ENCODE measurements at places on chromosomes 4 and X.
A peak's percentile ranks its signal among the peaks of the same experiment; 100 is the strongest.

GRCh38 chrX:75273483-75273882 is 402 bp upstream of the UPRT start:
- no peak for DNase-seq

- no peak for DNase-seq
Observed at GRCh38 chr4:38621028-38621684, 42.8 kb upstream of the KLF3 start.

DNA sequence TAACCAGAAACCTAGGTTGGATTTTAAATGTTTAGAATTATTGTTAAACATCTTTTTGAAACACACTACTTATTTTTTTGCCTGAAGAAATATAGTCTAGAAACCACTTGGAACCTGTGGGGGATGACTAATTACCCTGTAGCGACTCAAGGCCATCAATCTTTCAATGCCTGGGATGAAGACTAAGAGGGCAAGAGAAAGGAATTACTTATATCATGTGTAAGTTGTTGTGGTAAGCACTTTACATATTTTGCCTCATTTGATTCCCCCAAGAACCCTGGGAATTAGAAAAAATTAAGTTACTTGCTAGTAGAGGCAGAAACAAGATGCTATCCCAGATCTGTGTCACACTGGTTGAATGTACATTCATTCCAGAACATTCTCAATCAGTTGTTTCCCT is 170.9 kb upstream of the GRIA3 start:
- DNase-seq: no peak

GRCh38 chr4:168501407-168501806 is 4.6 kb downstream of the PALLD start:
- no peak for DNase-seq

DNA sequence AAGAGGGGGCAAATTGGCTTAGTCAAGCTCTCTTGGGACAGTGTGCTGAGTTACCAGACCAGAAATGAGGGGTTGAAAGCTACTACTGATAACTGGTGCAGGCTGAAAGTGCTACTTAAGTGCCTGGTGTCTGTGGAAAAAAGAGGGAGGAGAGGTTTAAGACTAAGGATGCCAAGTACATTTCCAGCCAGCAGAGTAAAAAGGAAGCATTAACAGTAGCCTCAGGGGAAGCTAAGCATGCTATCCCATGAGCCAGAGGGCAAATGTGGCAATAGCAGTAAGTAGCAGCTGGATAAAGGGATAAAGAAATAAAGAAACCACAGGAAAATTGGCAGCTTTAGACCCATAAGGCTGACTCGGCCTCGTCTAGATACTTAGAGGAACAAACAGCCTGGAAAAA is 196.3 kb upstream of the MAB21L2 start:
- DNase-seq: no peak

GRCh38 chr4:168057412-168057811 is 34.9 kb upstream of the ANXA10 start:
- no peak for DNase-seq

GRCh38 chr4:37803348-37803973 is 23.0 kb upstream of the PGM2 start:
- no peak for DNase-seq

DNA sequence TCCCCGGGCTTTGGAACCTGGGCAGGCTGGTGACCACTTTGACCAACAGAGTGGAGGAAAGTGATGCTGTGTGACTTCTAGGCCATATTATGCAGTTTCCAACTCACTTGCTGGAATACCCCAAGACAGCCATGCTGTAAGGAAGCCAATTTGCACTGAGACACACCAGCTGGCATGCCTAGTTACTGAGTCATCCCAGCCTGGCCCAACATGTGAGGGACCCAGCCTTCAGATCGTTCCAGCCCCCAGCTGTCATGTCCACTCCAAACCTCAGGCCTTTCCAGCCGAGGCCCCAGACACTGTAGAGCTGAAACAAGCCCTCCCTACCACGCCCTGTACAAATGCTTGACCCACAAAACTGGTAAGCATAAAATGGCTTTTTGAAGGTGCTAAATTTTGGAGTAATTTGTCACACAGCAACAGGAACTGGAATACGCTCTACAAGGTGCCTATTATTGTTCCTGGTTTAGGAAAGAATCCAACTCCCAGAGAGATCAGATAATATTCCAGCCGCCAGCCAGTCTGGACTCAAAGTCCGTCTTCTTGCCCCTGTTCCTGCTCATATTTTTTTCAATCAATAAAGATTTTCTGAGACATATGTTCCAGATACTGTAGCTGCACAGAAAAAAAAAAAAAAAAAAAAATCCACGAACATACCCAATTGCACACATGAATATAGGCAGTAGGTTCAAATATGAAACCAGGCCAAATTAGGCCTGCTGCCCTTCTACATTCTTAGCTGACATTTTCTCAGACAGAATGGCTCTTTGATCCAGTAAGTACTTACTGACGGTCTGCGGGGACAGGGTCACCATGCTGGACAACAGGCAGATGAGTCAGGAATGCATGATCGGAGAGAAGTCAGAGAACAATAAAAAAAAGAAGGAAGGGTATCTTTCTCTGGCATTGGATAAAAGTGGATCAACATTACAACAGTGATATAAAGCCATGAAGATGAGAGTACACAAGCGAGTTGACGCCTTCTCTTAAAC is 35.1 kb downstream of the SH3KBP1 start:
- DNase-seq: no peak

DNA sequence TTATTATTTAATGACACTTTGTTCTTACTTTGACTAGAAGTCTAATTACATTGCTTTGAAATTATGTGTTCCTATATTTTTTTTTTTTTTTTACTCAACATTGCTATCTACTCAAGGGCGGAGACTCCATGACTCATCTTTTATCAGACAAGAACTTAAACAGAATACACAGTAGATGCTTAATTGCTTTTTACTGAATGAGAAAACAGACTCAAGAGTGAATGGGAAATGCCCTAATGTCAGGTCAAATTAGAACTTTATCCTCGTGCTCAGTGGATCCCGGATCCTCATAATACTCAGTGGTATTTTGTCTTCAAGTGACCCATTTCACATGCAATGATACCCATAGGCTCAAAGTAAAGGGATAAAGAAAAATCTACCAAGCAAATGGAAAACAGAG is 954.5 kb upstream of the IGFBP7 start:
- DNase-seq: no peak

- DNase-seq: no peak
Observed at GRCh38 chrX:69027181-69028005, 137.9 kb downstream of the PJA1 start.

DNA sequence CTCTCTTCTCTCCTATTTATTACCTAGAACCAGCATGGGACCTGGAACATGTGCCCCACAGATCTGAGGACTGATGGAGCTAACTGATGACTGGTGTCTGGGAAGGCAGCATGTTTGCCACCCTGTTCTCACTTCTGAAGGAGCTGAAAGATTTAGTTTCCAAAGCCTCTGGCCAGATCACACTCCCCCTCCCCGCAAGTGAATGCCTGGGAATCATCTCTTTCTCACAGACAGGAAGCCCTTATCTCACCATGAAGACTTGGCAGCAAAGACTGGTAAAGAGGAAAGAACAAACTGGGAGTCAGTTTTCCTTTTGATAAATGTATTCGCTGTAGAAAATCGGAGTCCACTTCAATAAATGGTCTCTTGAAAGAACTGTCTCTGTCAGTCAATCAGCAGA is 21.0 kb upstream of the PCYT1B start:
- no peak for DNase-seq

DNA sequence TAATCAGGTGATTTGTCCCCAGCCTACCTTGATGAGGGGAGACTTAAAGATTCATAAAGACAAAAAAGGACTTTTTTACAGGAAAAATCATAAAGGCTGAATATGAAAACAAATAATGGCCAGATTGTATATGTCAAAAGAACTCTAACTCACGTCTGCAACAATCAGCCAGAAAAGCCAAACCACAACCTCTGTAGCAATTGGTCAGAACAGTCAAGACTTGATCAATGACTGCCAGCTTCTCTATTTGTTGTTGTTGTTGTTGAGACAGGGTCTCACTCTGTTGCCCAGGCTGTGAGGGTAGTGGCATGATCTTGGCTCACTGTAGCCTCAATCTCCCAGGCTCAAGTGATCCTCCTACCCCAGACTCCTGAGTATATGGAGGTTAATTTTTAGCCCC is 35.9 kb upstream of the PPA2 start:
- no peak for DNase-seq

DNA sequence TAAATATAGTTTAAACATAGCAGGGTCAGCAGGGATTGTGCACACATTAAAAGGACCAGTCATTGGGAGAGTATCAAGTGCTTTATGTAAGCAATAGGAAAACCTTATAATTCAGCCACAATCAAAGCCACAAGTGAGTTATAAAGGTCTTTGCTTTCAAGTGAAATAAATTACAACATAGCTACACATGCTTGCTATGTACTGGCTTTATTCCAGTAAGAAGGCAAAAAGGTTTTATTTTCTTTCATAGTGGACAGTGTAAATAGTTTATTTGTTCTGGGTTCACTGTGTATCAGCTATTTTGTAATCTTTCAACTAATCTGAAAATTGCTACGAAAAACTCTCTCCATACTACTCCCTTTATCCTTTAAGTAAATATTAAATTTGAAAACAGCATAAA is 691.4 kb downstream of the PCDH7 start:
- no peak for DNase-seq

DNA sequence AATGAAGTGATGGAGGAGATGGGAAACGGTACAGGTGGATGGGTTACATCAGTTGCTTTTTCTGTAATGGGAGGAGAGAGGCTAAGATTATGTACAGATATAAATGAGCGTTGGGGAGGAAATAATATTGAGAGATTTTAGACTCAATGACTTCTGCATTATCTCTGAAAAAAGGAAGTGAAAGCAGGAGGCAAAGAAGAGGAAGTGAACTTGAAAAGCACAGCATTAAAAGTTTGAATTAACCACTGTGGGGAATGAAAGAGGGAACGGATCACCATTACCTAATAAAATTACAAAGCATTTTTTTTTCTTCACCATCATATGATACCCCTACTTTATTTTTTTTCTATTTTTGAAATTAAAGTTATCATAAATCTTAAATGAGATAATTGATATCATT is 1025.5 kb downstream of the RPA4 start:
- DNase-seq: no peak

- DNase-seq: no peak
Observed at GRCh38 chr4:47640911-47641310, 155.8 kb downstream of the ATP10D start.

DNA sequence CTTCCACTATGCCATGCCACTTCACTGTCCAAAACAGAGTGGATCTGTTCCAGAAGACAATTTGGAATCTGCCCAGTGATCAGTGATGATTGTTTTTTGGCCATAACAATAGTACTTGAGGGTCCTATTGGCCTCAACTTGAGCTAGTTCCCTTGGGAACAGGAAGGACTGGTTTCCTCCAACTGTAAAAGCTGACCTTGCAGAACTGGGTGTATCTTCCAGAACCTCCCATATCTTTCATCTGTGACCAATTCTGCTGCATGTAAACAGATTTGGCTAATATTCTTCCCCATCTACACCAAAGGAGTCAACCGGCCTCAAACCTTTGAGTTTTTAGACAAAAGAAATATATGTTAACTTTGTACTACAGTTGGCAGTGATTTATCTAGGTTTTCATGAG is 165.1 kb upstream of the TRPC5 start:
- DNase-seq: no peak

- no peak for DNase-seq
Observed at GRCh38 chr4:22668702-22669101, 24.0 kb upstream of the GBA3 start.

DNA sequence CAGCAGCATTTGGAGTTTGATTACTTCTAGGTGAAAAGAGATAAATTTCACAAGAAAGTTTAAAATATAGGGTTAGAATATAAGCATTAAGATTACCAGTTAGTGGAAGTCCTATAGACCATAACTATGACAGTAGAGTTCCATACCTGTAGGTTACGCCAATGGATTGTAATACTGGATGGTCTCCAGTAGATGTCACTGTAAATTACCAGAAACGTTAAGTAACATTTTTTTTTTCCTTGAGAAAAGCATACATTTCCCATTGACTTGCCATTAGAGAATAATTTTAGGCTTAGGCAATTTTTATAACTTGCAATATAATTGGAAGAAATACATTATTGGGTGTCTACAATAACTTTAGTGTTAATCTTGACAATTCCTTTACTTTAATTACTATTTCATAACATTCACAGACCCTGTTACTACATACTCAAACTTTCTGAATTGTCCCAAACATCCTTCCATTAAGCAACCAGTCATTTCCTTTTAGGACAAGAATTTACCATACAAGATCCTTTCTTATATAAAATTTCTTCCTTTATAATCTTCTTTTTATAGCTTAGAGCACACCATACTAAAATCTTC is 304.1 kb upstream of the TECRL start:
- DNase-seq: no peak

DNA sequence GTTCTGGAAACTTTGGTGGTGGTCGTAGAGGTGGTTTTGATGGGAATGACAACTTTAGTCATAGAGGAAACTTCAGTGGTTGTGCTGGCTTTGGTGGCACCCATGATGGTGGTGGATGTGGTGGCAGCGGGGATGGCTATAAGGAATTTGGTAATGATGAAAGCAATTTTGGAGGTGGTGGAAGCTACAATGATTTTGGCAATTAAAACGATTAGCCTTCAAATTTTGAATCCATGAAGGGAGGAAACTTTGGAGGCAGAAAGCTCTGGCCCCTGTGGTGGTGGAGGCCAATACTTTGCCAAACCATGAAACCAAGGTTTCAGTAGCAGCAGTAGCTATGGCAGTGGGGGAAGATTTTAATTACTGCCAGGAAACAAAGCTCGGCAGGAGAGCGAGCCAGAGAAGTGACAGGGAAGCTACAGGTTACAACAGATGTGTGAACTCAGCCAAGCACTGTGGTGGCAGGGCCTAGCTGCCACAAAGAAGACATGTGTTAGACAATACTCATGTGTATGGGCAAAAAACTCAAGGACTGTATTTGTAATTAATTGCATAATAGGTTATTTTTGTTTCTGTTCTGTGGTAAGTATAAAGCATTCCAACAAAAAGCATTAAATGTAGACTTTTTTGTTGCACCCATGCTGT is 23.2 kb upstream of the SOD3 start:
- DNase-seq: no peak

GRCh38 chrX:51332188-51332942 is at the start of gene NUDT10:
Gene NUDT10, plus strand, starts transcription at chrX:51332822. Its CDS starts 144 bp downstream, at chrX:51332966.
- DNase-seq: peak; percentile 21

DNA sequence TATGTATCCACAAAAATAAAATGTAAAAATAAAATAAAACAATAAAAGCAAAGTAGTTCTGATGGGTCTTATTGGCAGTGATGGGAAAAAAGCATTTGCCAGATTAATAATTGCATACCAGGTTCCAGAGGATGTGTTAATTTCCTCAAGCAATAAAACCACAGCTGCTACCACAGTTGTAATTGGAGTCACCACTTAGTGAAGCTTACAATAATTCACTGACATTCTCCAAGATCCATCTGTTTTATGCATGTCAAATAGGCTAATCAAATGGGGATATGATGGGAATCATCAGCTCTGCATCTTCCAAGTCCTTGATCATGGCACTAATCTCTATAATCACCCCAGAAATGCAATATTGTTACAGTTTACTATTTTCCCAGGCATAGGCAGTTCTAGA is 123.5 kb upstream of the EMCN start:
- no peak for DNase-seq

- no peak for DNase-seq
Observed at GRCh38 chr4:2062808-2063524, 3.8 kb downstream of the NAT8L start.

GRCh38 chrX:15072259-15072658 is 197.6 kb downstream of the ASB9 start:
- DNase-seq: no peak
